Naive thymus-derived CD4-positive, alpha-beta T cell (primary cell): ENCODE measurements at places on chromosomes 7 and 10. TPM values are rescaled to one million over a fixed set of nuclear protein-coding genes. Genes with fewer than 3 reads are reported as not detected.
A peak's percentile ranks its signal among the peaks of the same experiment; 100 is the strongest.

The KCNH2 gene
- 4.9 TPM for total RNA-seq

GRCh38 chr7:122380992-122381391, 76.4 kb upstream of the FEZF1 start:
- no peak overlapping the region for H3K4me3 ChIP-seq
- no peaks in the 10 kb centered on the region for H3K36me3 ChIP-seq
- H3K27ac ChIP-seq = no peak overlapping the region
- no peaks in the 10 kb centered on the region for H3K4me1 ChIP-seq
- H3K27me3 ChIP-seq = no peaks in the 10 kb centered on the region
- no peak for DNase-seq

The CEP55 gene
- not detected for total RNA-seq

GRCh38 chr7:34837316-34837715, 179.3 kb downstream of the NPSR1 start:
- no peak overlapping the region for H3K4me3 ChIP-seq
- no peak overlapping the region for H3K27ac ChIP-seq
- no peaks in the 10 kb centered on the region for H3K4me1 ChIP-seq

DNA sequence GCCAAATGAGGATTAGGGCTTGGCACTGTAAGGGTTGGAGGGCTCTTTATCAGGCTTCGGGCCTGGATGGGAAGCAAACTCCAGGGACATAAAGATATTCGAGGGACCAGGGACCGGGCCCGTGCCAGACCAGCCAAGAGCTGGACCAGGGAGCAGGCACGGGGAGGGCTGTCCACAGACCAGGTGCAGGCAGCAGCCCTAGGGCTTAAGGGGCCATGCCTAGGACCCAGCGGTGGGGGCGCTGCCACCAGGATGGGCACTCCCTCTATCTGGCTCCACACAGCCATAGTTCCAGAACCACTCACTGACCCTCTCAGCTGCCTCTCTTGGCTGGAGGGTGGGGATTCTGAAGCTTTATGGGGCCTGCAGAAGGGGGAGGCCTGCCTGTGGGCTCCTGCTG, 32.9 kb downstream of the FAM241B start:
- no peaks in the 10 kb centered on the region for H3K27me3 ChIP-seq
- H3K27ac ChIP-seq = no peak overlapping the region
- no peaks in the 10 kb centered on the region for H3K36me3 ChIP-seq

- no peak for DNase-seq
- H3K4me1 ChIP-seq = no peaks in the 10 kb centered on the region
- no peak overlapping the region for H3K4me3 ChIP-seq
- no peaks in the 10 kb centered on the region for H3K27me3 ChIP-seq
These were observed 636.6 kb upstream of the DPP6 start for GRCh38 chr7:153415632-153416031.

DNA sequence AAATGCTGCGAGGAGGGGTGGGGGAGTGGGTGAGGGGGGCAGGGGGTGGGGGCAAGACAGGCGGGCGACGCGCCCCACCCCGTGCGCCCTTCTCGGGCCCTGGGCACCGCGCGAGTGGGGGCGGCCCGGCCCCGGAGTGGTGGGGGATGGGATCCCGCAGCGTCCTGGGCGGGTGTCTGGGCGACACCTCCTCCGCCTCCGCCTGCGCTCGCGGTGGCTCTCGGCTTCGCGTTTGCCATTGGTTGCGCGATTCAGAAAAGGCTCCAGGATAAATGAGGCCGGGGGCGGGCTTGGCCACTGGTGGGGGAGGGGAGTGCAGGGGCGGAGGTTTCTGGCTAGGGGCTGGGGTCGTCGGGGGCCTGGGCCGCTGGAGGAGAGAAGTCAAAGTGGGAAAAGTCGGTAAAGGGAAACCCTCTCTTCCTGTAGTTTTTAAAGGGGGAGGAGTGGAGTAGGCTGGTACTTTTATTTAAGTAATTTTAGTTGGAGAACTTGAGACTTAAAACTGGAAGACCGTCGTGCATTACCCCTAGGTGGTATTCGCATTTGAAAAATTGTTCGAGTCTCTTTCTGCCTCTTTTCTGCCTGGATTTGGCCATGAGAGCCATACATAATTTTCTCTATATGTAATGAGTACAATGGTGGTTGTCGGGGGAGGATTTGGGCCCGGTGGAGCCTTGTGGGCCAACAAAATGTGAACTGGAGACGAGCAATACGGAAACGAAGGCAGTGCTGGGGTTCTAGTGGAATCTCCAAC, 992 bp upstream of the IGF2BP3 start:
- no peak overlapping the region for H3K27ac ChIP-seq
- no peak overlapping the region for H3K4me3 ChIP-seq
- no peaks in the 10 kb centered on the region for H3K36me3 ChIP-seq
- DNase-seq = peak; percentile 24
- H3K4me1 ChIP-seq = peaks cover 26% of the 10 kb centered on the region
- H3K27me3 ChIP-seq = peaks cover 73% of the 10 kb centered on the region

The EFCAB10 gene
- not detected in 2 replicates for total RNA-seq

DNA sequence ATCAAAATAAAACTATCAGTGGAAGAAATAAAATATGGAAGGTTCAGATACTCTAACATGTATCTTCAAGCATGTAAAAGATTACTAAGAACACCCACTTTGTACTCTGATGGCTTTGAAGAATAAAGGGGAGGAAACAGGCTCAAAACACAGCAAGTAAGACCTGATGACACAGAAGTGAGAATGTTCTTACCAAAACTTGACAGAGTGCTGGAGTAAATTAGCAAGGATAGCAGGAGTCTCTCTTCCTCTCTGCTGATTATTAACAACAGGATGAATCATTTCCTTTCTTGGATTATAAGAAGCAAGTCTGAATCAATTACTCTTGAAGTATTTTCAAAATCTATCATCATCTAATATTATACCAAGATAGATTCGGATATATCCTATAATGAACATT, 47.5 kb downstream of the GLI3 start:
- DNase-seq = no peak
- H3K4me1 ChIP-seq = no peaks in the 10 kb centered on the region
- H3K4me3 ChIP-seq = no peak overlapping the region
- H3K27me3 ChIP-seq = no peaks in the 10 kb centered on the region
- H3K36me3 ChIP-seq = no peaks in the 10 kb centered on the region

DNA sequence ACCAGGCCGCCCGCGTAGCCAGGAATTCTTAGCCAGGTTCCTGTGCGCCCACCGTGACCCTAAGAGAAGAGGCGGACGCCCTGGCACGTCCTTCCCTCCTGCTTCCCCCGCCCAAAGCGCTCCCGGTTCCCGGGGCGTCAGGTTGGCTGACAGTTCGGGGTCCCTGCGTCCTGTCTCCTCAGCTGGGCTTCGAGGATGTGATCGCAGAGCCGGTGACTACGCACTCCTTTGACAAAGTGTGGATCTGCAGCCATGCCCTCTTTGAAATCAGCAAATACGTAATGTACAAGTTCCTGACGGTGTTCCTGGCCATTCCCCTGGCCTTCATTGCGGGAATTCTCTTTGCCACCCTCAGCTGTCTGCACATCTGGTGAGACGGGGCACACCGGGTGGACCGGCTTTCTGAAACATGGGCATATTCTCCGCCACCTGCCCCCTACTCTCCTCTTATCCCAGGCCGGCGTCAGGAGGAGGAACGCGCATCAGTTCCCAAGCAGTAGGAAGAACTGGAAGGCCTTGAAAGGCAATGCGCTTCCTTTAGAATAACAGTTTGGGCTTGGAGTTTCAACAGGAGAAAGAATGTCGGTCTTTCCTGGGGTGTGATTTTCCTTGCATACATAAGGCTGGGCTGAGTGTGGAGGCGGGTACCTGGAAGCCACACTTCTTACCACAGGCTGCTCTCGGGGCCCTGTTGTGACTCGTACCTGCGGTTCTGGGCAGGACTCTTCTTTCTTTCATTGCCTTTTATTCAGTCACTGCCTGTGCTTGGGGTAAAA, 728 bp downstream of the CAV2 start:
- peaks cover 12% of the 10 kb centered on the region for H3K4me1 ChIP-seq
- DNase-seq = no peak

The SEMA4G gene
- 1.2 and 1.7 TPM in 2 replicates for total RNA-seq

DNA sequence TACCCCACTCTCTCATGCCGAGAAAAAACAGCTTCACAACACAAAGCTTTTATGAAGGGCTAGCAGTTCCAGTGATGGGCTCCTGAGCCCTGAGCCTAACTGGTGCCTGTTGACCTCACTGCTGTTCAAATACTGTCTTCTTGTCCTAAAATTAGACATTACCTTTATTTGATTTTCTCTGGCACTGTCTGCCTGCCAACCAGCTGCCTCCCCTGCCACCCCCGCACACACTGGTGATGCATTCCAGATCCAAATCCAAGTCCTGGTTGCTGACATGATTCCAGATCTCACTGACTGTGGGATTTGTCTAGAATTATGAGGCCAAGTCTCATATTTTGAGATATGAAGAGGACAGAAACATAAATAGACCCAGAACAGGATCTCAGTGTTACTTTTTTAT, 816.2 kb downstream of the NRG3 start:
- H3K4me3 ChIP-seq = no peak overlapping the region
- no peaks in the 10 kb centered on the region for H3K36me3 ChIP-seq
- DNase-seq = no peak
- no peaks in the 10 kb centered on the region for H3K27me3 ChIP-seq
- H3K4me1 ChIP-seq = no peaks in the 10 kb centered on the region

GRCh38 chr7:63927261-63927660, 71.4 kb upstream of the ZNF722 start:
- peak overlapping the region; percentile 64 for H3K4me3 ChIP-seq
- H3K27ac ChIP-seq = peak overlapping the region; percentile 82
- no peaks in the 10 kb centered on the region for H3K4me1 ChIP-seq
- DNase-seq = no peak
- no peaks in the 10 kb centered on the region for H3K27me3 ChIP-seq

The NPTX2 gene
- total RNA-seq = 0.22 TPM

DNA sequence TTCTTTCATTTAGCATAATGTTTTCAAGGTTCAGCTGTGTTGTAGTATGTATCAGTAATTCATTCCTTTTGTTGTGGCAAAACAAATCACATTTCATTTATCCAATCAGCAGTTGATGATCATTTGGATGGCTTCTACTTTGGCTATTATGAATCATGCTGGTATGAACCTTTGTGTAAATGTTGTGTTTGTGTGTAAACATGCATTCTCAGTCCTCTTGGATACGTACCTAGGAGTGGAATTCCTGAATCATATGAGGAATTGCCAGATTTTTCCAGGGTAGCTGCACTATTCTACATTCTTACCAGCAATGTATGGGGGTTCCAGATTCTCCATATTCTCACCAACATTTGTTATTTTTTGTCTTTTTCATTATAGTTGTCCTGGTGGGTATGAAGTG, 578.5 kb upstream of the MKI67 start:
- H3K4me1 ChIP-seq = no peaks in the 10 kb centered on the region
- no peaks in the 10 kb centered on the region for H3K36me3 ChIP-seq
- no peak overlapping the region for H3K4me3 ChIP-seq

GRCh38 chr10:63504145-63504881, 16.9 kb upstream of the REEP3 start:
- H3K27me3 ChIP-seq = no peaks in the 10 kb centered on the region
- H3K4me3 ChIP-seq = no peak overlapping the region
- no peak for DNase-seq
- no peaks in the 10 kb centered on the region for H3K4me1 ChIP-seq
- H3K36me3 ChIP-seq = no peaks in the 10 kb centered on the region
